ENCODE measurements at places on chromosomes 5 and 9. TPM values are rescaled to one million over a fixed set of nuclear protein-coding genes. Genes with fewer than 3 reads are reported as not detected.

Gene PSAT1
- polyA plus RNA-seq, result 37.5 TPM

Gene FRMD3
- 37.8 TPM for polyA plus RNA-seq

GRCh38 chr5:135571066-135571609 lies 7.7 kb downstream of the CXCL14 start:
- no peak for DNase-seq

DNA sequence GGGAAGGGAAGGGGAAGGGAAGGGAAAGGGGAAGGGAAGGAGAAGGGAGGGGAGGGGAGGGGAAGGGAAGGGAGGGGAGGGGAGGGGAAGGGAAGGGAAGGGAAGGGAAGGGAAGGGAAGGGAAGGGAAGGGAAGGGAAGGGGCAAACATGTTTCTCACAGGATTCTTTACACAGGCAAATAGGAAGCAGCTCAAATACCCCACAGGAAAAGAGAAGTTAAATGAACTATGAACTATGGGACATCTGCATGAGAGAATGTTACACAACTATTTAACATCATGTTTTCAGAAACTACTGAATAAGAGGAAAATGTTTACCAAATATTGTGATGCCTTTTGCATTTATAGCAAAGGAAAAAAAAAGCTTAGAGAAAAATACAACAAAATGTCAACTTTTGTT lies 125.4 kb upstream of the SLC30A5 start:
- no peak for DNase-seq

Gene NIPSNAP3A
- polyA plus RNA-seq, result 59.2 TPM

Gene PCDHGA11
- polyA plus RNA-seq, result 3.2 TPM

DNA sequence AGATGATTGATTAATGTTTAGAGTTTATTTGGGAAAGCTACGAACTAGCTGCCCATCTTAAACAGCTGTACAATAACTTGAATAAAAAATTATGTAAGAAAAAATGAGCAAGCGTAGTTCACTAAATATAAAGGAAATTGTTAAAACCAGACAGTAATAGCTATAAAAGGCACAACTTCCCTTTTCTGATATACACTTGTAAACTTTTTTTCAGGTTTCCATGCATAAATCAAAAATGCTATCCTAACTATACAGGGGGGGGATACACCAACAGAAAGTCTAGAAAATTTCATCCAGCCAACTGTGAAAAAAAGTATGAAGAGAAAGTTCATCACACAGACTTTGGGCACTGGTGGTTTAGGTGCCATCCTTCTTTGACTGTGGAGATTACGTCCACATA lies 122.3 kb downstream of the NR3C1 start:
- DNase-seq, result no peak

GRCh38 chr5:102758576-102758975 lies 3.5 kb downstream of the PAM start:
- DNase-seq, result peak; percentile 17

- DNase-seq, result no peak
These were observed 24.2 kb upstream of the CFAP157 start for GRCh38 chr9:127682351-127683136.

DNA sequence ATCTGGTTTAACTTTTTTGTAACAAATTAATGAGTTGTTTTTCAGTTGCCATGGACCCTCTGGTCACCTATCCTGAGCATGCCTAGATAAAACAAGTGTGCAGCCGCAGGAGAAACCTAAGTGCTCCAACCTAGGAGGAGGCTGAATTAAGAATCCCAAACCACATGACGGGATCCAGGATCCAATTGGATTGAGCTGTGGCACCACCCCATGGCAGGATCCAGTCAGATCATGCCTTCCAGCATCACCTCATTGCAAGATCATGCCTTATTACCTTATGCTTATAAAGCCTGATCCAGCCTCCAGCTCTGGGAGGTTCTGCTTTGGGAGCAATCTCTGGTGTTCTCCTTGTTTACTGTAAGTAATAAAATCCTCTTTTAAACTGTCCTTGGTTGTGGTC lies 662.0 kb downstream of the TLR4 start:
- no peak for DNase-seq

DNA sequence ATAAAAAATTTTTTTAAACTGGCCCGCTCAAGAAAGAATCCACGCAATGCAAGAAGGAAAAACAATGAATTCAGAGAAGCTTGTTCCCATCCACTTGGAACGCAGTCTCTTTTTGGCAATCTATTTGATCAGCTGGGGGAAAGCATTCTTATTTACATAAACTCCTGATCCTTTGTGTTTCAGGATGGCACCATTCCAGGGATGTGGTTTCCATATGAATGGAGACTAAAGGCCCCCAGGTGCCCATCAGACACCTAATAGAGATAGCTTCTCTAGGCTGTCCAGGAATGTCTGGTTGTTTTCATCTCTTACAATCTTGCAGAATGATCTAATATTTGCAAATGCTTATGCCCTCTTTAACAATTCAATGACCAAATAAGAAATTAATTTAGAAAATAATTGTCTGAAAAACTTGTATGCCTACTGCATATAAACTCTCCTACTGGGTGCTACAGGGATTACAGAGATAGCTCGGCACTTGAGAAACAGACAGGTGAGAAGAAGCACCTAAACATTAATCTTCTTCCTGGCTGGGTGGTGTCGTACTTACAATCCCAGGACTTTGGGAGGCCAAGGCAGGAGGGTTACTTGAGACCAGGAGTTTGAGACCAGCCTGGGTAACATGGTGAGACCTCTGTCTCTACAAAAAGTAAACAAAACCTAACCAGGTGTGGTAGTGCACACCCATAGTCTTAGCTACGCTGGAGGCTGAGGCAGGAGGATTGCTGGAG lies 3.0 kb upstream of the RASGRF2 start:
- no peak for DNase-seq

Gene EGR1
- polyA plus RNA-seq, result 1,010 TPM

- DNase-seq, result no peak
These were observed 2.4 kb downstream of the NOL6 start for GRCh38 chr9:33471361-33471760.

Gene WNK2
- polyA plus RNA-seq, result 10.7 TPM

Gene LCP2
- 6.1 TPM for polyA plus RNA-seq

Gene SPATA9
- 1.6 TPM for polyA plus RNA-seq

GRCh38 chr5:89694026-89694550 lies 715.5 kb downstream of the CETN3 start:
- DNase-seq, result no peak

DNA sequence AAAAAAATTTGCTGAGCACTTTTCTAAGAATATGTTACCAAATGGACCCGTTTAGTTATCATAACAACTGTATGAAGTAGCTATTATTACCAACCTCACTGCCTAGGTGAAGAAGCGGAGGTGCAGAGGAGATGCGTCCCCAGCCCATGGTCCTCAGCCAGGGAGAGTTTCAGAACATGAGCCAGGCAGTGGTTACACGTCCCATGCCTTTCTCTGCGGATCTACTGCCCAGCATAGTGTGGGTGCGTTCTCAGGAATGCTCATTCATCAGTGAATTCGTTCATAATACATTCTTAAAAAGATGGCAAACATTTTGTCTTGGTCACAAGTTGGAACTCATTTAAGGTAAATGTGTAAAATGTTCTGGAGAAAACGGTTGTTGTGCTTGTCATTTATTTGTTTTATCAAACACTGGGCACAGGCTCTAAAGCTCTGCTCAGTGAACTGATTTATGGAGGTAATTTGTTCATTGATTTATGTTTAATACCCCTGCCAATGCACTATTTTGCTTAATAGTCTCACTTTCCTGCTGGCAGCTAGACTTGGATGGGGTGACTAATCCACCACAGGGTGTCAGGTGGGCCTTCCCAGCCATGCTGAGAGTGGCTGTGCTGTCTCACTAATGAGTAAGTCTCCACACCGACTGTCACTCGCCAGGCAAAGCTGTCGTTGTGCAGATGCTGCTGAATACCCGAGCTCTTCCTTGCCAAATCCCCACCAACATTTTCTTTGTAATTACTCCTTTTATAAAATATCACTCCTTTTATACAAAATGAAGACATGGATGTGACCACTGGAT lies 248.8 kb downstream of the TENT4A start:
- DNase-seq, result no peak

GRCh38 chr5:121424976-121425375 lies 426.7 kb upstream of the FTMT start:
- DNase-seq, result no peak

Gene SPRY4
- polyA plus RNA-seq, result 47.2 TPM

DNA sequence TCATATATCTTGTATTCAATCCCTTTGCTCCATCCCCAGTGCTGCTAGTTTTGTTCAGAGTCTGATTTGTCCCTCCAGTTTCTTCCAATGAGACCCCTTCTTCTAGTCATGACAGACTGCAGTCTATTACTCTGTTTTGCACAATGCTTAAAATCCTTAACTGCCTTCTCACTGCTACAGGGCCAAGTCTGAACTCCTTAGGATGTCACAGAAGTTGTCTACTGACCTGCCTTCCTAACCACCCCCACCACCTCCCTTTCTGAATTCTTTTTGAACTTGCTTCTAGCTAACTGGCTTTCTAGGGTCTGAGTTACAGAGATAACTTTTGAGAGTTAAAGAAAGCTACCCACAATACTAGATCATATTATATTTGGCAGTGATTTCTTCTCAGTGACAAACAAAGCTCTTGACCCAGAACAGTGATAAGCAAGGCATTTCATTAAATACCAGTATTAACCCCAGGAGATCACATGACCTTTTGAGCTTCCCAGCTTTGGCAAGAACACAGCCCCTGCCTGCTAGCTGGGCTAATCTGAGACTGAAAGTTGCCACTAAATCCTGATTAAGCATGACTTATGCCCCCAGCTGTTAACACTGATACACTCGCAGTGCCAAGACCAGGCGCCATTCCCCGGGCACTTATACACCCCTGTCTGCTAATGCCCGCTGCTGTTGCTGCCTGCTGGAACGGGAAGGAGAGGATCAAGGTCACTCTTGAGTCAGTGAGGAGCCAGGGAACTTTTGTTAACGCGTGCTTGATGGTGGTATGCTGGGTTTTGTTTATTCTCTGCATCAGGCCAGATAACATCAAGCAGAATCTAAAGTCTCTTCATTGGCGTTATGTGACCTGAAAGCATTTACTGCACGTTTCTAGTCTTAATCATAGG lies 36.4 kb upstream of the ADAMTSL1 start:
- DNase-seq, result peak; percentile 40

DNA sequence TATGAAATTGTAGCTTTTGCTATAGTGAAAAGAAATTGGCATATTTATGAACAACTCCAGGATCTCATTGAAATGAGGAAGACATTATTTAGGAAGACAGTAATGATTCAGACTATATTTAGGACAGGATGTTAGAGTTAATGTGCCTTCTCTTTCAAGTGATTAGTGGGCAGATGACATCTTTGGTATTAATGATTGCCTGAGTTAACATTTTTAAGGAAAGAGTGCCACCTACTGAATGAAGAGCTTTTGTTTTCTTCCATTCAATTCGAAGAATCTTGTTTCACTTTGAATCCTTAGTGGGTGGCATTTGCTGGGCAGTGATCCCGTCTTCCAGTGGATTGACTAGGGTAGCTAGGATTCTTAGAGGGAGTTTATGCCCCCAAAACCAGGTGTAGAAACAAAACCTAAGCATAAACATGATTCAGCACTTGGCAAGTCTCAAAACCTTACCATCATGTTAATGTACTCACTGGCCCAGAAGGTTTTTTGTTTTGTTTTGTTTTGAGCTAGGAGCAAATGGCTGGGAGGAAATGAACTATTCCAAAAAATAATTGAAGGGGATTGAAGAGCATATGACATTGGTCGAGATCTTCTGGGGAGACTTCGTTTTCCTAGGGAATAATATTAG lies 23.2 kb downstream of the MAP3K1 start:
- DNase-seq, result peak; percentile 64

- DNase-seq, result no peak
These were observed 246.0 kb downstream of the ENC1 start for GRCh38 chr5:74394528-74394915.

DNA sequence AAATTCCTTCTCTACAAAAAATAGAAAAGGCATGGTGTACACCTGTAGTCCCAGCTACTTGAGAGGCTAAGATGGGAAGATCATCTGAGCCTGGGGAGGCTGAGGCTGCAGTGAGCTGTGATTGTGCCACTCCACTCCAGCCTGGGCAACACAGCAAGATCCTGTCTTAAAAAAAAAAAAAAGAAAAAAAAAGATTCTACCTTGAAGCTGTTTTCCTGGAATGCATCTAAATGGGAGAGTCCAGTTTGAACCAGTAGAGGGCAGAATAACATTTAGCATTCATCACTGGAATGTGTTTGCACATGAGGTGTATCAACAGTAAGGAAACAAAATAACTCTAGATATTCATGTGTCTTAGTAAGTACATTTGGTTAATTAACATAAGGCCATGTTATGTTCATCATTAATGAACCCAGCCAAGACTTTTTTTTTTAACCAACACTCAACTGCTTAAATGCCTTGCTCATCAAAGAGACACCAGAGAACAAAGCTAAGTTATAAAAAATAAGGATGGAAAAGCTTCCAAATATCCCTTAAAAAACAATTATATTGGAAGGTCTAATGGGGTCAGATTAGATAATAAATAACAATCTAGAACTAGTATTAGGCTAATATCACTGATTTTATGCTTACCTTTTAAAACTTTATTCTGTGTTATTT lies 16.1 kb downstream of the IFNE start:
- DNase-seq, result peak; percentile 37

DNA sequence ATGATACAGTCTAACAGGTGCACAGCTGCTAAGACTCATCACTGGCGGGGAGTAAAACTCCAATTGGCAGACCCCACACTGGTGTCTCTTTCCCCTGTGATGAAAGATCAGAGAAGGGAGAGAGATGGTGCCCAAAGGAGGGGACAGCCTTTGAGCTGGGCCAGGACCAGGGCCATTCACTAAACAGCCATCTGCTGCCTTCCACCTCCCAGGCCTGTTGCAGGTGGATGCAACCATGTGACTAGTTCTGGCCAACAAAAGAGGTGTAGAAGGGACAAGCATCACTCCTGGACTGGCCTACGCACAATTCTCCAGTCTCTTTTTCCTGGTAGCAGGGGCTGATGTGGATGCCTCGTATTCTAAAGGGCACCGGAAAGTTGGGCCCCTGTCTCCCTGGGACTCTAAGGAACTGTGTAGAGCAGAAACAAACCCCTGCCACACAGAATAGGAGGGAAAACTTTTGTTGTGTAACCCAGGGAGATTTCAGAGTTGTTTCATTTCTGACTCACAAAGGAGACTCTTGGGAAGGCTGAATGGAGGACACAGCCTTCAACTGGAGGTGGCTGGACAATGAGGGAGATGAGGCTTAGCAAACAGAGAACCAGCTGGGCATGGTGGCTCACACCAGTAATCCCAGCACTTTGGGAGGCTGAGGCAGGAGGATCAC lies 26.9 kb downstream of the TNIP1 start:
- DNase-seq, result no peak

GRCh38 chr5:95731571-95732554 lies 727 bp downstream of the RHOBTB3 start:
- DNase-seq, result peak; percentile 59

DNA sequence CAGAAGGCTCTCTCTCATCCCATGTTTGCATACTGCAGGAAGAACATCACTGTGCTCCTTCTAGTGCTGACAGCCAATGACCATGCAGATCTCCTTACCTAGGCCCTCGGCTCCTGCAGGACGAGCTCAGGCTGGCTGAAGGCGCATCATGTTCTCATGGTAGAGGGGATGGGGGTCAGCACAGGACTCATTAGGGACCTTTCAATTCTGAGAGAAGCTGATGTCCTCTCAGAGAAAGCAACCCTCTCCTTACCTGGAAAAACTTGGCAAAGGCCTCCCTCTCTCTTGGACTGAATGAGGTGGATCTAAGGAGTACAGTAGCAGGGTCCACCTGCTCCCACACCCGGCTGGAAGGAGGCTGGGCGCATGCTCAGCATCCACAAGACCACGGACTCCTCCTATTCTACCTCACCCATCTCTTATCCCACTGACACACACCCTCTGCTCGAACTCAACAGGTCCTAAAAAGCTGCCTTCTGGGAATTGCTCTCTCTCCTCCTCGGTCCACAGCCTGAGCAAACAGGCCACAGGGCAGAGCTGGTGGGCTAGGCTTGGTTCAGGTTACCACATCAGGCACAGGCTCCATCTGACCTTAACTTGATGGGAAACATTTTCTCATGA lies 2.9 kb downstream of the IPPK start:
- DNase-seq, result no peak

Gene ARID3C
- 0.24 TPM for polyA plus RNA-seq
